ENCODE measurements at places on chromosomes 4 and X. TPM values are rescaled to one million over a fixed set of nuclear protein-coding genes. Genes with fewer than 3 reads are reported as not detected.

DNA sequence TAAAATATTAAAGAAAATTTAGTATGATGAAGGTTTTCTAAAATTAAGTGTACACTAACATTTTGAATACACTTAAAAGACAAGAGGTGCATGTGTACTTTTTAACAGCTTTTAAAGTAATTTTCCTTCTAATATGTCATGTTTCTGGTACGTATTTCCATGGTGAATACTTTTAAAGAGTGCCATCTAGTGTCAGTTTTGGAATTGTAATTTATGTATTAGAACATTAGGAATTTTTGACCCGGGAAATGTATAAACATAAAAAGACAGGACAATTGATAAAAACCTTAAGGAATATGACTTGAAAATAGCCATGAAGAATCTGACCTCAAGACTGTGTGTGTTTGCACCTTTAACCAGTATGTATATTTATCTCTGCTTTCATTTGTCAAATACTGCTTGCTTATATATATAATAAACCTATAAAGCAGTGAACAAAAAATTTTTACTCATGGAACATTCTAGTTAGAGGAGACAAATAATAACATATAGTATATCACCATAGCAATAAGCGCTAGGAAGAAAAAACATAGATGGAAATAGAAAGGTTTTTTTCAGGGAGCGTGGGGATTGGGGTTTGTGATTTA, 7.2 kb downstream of the GSTCD start:
- no peak overlapping the region for H3K4me3 ChIP-seq
- H3K4me1 ChIP-seq: no peaks in the 10 kb centered on the region
- no peak overlapping the region for H3K27ac ChIP-seq
- DNase-seq: no peak
- H3K36me3 ChIP-seq: peaks cover 3% of the 10 kb centered on the region
- no peaks in the 10 kb centered on the region for H3K27me3 ChIP-seq

The TBX22 gene
- total RNA-seq: 8.4 TPM

GRCh38 chr4:75101906-75102786, 169.2 kb downstream of the PARM1 start:
- H3K4me1 ChIP-seq: no peaks in the 10 kb centered on the region
- no peak overlapping the region for H3K27ac ChIP-seq
- DNase-seq: no peak
- no peaks in the 10 kb centered on the region for H3K27me3 ChIP-seq
- H3K36me3 ChIP-seq: no peaks in the 10 kb centered on the region
- H3K4me3 ChIP-seq: no peak overlapping the region

DNA sequence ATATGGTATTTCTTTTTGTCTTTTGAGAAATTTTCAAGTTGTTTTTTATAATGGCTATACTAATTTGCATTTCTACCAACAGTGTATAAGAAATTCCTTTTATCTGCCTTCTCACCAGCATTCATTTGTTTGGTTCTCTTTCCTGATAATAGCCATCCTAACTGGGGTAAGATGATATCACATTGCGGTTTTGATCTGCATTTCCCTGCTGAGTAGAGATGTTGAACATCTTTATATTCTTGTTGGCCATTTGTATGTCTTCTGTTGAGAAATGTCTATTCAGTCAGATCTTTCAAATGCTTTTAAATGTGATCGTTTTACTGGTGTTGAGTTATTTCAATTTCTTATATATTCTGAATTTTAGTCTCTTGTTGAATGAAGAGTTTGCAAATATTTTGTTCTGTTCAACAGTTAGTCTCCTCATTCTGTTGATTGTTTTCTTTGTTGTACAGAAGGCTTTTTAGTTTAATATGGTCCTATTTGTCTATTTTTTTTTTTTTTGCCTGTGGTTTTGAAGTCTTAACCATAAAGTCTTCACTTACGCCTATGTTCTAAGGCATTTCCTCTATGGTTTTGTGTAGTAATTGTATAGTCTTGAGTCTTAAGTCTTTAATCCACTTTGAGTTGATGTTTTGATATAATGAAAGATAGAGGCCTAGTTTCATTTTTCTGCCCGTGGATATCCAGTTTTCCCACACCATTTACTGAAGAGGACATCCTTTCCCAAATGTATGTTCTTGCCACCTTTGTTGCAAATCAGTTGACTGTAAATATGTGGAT, 1566.9 kb downstream of the STIM2 start:
- no peaks in the 10 kb centered on the region for H3K27me3 ChIP-seq
- H3K4me3 ChIP-seq: no peak overlapping the region
- H3K4me1 ChIP-seq: no peaks in the 10 kb centered on the region
- H3K36me3 ChIP-seq: no peaks in the 10 kb centered on the region
- no peak for DNase-seq
- no peak overlapping the region for H3K27ac ChIP-seq

DNA sequence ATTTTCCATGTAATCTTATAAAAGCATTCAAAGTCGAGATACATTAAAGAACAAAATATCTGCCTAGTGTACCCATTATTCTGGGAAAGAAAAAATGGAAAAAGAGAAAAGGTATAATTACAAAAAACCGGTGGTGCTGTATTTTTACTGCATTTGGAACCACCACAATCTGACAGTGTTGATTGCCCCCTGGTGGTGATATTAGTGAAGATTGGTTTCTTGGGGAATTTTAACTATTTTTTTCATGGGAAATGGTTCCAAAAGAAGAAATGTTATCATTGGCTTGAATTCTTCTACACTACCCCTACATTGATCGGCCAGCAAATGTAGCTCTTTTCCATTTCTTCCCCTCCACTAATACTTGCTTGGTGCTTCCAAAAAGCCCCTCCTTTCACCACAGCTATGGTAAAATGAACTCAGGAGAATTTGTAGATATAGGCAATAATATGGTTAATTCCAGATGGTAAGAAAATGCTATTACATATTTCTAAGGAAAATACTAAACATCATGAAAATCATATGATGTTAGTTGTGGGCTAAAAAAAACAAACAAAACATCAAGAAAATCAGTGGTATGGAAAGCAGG, 50.0 kb downstream of the COX18 start:
- H3K36me3 ChIP-seq: no peaks in the 10 kb centered on the region
- H3K27ac ChIP-seq: no peak overlapping the region
- peak; percentile 13 for DNase-seq

GRCh38 chrX:1221296-1221845, 8.9 kb upstream of the CRLF2 start:
- no peaks in the 10 kb centered on the region for H3K4me1 ChIP-seq
- no peak for DNase-seq
- H3K27me3 ChIP-seq: no peaks in the 10 kb centered on the region
- H3K36me3 ChIP-seq: no peaks in the 10 kb centered on the region
- H3K27ac ChIP-seq: no peak overlapping the region

DNA sequence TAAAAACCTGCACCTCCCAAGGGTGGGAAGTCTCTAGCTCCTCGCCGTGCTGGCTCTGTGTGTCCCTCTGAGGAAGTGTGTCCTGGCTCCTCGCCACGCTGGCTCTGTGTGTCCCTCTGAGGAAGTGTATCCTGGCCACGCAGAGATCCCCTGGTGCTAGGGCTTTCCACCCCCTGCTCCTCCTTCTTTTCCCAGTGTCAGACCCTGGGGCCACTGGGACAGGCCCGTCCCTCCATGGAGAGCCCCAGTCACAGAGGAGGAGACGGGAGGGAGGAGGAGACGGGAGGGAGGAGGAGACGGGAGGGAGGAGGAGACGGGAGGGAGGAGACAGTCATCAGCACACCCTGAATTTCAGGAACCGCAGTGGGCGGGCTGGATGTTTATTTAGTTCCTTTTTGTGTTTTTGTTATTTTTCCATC, 53.8 kb upstream of the HGFAC start:
- H3K4me1 ChIP-seq: peaks cover 7% of the 10 kb centered on the region
- peak; percentile 62 for DNase-seq
- H3K4me3 ChIP-seq: no peak overlapping the region

DNA sequence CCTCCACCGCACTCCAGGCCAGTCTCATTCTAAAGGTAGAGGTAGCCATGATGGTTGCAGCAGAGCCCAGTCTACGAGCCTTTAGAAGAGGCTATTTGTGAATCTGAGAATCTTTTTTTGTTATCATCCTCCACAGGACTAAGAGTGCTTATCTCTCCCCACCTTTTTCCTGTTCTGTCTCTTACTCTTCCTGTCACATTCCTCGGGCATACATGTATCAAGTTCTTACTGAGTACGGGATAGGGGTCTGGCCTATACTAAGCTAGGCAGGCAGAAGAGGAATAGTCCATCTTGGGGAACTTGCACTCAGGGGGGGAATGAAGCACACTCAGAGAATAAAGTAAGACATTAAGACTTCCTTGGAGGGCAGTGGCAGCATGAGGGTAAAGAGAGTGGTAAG, 25.7 kb downstream of the LAS1L start:
- H3K27ac ChIP-seq: no peak overlapping the region
- no peak for DNase-seq
- no peaks in the 10 kb centered on the region for H3K4me1 ChIP-seq
- no peaks in the 10 kb centered on the region for H3K36me3 ChIP-seq
- H3K27me3 ChIP-seq: no peaks in the 10 kb centered on the region
- H3K4me3 ChIP-seq: no peak overlapping the region

GRCh38 chr4:8580321-8581093, at the start of gene GPR78:
Gene GPR78 (plus strand): TSS chr4:8580392. CDS start chr4:8580983, 591 bp downstream.
- no peaks in the 10 kb centered on the region for H3K36me3 ChIP-seq
- H3K27me3 ChIP-seq: no peaks in the 10 kb centered on the region
- no peak within 1 kb of the TSS for H3K4me3 ChIP-seq
- DNase-seq: peak; percentile 77
- no peak within 1 kb of the TSS for H3K27ac ChIP-seq
- peaks cover 6% of the 10 kb centered on the region for H3K4me1 ChIP-seq

DNA sequence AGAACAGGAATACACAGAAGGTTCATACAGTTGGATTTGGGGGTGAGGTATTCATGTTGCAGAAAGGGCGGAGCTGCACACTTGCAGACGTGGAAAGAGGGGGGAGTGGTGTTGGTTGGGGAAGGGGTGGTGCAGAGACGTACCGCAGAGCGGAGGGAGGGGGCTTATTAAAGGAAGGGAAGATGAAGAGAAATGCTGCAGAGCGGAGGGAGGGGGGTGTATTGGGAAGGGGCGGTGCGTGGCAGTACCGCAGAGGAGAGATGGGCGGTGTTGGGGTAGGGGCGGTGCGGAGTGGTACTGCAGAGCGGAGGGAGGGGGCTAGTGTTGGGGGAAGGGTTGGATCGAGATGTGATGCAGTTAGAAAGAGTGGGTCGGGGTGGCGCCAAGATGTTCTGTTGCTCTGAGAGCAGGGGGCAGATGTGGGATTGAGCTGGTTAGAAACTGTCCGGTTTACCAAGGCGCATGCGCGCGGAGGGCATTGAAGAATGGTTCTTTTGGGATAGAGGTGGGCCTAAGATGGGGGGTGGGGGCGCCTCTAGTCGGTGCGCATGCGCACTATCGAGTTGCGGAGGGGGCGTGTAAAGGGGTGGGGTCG, 900 bp downstream of the TRO start:
- H3K27ac ChIP-seq: no peak overlapping the region
- H3K4me3 ChIP-seq: peak overlapping the region; percentile 35
- H3K36me3 ChIP-seq: no peaks in the 10 kb centered on the region
- peak; percentile 77 for DNase-seq
- no peaks in the 10 kb centered on the region for H3K4me1 ChIP-seq

- no peaks in the 10 kb centered on the region for H3K4me1 ChIP-seq
- H3K27ac ChIP-seq: no peak overlapping the region
- no peak overlapping the region for H3K4me3 ChIP-seq
- no peaks in the 10 kb centered on the region for H3K27me3 ChIP-seq
- no peaks in the 10 kb centered on the region for H3K36me3 ChIP-seq
- no peak for DNase-seq
Measured at GRCh38 chrX:8345473-8345872, 119.2 kb upstream of the VCX3B start.

- no peak overlapping the region for H3K4me3 ChIP-seq
- H3K36me3 ChIP-seq: no peaks in the 10 kb centered on the region
- no peak for DNase-seq
Measured at GRCh38 chr4:20462426-20463175, 210.9 kb downstream of the SLIT2 start.

DNA sequence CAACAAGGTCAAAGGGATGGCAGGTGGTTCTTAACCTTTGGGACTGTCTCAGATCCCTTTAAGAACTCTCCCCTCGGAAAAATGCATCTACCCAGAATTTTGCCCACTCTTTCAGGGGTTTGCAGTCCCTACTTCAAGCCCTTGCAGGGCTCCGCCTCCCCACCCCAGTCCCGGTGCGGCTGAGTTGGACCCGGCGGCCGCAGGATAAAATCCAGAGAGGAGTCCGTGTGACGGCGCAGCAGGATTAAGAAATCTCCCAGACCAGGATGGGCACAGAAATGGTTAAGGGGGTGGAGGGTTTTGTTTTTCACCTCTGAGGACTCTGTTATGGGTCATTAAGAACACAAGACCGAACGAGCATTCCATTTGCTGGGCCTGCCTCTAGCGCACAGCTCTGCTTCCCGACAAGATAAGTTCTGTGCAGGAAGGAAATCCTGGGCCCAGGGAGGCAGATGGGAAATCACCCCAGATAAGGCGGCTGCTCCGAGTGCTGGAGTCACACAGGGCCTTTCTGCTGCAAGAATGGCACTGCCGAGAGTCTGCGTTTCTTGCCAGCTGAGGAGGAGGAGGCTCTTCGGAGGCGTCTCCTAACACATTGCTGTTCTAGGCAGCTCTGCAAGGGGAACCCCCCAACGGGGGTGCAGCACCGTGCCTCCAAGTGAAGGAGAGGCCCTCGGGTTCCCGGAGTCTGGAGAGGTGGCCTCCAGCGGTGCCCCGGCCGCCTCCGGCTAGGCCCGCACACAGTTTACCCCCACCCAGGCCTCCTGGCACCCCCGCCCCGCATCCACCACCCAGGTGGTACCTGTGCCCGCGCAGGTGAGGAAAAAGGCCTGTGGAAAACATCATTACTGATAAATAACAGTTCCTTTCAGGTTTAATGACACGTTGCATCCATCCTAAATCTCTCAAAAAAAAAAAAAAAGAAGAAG, 277.6 kb downstream of the BCOR start:
- H3K4me1 ChIP-seq: no peaks in the 10 kb centered on the region
- H3K36me3 ChIP-seq: no peaks in the 10 kb centered on the region
- H3K27me3 ChIP-seq: no peaks in the 10 kb centered on the region
- H3K4me3 ChIP-seq: no peak overlapping the region
- peak overlapping the region; percentile 19 for H3K27ac ChIP-seq

DNA sequence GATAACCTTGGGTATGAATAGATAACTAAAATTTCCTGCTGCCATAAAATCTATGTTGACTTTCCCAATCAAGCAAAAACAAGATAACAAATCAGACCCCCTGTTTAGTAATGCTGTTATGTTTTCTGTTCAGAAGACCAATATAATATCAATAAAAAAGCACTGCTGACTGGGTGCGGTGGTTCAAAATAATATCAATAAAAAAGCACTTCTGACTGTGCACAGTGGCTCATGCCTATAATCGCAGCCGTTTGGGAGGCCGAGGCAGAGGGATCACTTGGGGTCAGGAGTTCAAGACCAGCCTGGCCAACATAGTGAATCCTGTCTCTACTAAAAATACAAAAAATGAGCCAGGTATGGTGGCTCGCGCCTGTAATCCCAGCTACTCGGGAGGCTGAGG, 36.7 kb downstream of the ANTXR2 start:
- no peaks in the 10 kb centered on the region for H3K4me1 ChIP-seq
- no peaks in the 10 kb centered on the region for H3K27me3 ChIP-seq
- no peak for DNase-seq
- H3K27ac ChIP-seq: no peak overlapping the region
